ENCODE measurements at places on chromosomes 7 and 10.

- peak; percentile 62 for DNase-seq
Observed at GRCh38 chr7:100456562-100456961, 7.5 kb downstream of the SPACDR start.

DNA sequence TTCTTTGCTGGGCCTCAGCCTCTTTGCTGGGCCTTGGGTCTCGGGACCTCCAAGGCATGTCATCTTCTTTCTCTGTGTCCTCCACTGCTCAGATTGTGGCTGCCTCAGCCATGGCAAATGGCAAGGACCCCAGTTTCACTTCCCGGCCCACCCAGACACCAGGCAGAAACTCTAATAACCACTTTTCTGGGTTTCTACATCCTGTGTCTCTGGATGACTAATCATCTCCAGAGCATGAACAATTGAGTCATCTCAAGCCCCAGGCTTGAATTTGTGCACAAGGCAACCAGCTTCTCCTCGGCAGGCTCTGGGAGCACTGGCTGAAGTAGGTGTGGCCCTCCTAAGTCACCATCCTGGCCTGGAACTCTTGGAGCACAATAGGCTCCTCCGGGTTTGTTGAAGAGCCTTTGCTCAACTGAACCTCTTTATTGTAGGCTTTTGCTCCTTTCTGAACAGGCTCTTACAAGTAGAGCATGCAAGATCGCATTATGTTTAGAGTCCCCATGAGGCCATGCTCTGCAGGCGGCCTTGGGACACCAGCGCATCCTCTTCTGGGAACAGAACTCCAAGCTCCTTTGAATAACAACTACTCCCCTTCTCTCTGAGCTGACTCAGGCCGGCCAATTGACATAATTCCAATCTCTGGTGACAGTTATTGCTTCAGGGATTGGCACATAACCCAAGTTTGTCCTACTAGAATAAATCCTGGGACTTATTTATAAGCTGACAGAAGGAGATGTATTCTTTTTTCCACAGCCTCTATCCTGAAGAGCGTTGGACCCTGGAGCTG, 218.1 kb downstream of the WDR11 start:
- no peak for DNase-seq

DNA sequence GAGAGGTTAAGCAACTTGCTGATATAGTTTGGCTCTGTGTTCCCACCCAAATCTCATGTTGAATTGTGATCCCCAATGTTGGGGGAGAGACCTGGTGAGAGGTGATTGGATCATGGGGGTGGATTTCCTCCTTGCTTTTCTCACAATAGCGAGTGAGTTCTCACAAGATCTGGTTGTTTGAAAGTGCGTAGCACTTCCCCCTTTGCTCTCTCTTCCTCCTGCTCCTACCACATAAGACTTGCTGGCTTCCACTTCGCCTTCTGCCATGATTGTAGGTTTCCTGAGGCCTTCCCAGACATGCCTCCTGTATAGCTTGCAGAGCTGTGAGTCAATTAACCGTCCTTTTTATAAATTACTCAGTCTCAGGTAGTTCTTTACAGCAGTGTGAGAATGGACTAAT, 13.5 kb upstream of the ZNRF2 start:
- DNase-seq = no peak

- DNase-seq = no peak
Observed at GRCh38 chr7:140945940-140946339, 21.2 kb upstream of the BRAF start.

DNA sequence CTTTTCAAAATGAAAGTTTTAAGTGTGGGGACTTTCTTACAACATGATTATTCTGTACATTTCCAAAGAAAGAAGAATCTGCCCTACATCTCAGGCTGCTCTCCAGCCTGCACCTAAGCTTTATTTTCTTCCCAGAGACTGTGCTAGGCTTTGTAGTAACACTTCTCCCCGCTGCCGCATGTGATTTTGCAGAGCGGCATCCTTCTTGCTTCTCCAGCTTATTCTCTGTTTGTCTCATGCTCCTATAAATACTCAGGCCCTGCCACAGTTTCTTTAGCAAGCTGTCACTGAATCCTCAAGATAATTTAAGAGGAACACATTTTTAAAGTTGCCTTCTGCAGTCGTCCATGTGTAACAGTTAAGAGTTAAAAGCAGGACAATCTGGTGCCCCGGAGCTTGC, 53.5 kb downstream of the INSYN2A start:
- no peak for DNase-seq

DNA sequence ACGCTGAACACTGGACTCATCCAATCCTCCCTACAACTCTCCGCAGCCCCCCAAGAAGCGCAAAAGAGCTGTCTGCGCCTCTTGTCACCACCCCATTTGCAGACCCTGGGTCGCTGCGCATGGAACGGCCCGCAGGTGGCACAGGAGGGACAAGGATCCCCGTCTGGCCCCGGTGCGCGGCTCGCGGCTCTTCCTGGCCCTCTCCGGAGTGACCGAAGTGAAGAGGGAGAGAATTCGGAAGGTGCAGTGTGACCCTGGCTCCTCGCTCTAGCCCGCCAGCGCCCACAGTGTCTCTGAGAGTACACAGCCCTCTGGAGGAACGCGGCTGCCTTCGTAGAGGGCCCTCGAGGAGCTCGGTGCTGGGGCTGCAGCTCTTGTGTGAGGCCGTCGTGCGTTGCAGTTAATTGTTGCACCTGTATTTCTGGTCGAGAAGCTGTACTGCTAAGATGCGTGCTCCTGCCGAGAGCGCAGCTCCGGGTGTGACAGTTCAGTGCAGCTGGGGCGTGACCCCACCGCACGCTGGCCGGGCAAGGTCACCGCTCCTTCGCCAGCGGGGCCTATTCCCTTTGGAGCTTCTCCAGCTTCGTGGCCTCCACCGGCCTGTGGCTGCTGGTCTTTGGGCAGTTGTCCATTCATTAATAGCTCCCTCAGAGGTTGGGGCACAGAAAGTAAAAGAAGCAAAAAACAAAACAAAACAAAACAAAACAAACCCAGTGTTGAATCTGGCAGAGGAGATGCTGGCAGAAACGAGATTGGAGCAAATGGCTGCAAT, 119.0 kb downstream of the SEC23IP start:
- peak; percentile 30 for DNase-seq

- DNase-seq = no peak
Observed at GRCh38 chr10:66552331-66552730, 373.5 kb upstream of the LRRTM3 start.

DNA sequence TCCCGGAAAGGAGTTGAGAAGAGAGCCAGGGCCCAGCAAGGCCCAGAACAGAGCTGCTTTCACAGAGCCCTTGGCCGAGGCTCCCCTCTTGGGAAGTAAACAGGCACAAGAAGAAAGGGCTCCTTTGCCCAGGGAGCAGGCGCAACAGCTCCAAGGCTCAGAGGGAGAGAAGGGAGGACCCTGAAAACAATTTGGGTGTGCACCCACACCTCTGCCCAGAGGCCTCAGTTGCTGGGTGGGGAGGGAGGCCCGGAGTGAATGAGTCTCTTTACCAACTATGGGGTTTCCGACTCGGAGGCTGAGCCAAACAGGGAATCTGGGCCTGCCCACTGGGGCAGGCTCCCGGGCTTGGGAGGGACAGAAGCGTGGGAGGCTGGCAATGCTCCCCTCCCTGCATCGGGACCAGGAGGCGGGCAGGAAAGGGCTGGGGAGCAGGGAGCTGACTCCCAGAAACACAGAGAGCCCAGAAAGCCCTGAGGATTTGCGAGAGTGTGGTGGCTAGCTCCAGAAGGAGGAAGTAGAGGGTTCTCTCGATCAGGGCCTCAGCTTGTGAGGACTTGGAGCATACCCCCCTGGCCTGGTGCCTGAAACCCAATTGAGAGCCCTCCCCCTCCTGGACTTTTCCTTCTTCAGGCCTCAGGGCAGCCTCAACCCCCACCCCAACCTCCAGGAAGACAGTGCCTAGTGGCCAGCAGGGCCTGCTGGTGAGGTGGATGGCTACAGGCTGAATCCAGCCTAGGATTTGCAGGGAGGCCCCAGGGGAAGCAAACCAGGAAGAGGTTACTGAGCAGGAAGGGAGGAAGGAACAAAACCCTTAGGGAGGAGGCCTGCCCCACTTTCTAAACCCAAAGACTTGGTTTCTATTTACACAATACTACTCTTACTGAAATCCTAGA, 6.2 kb downstream of the C10orf105 start:
- peak; percentile 64 for DNase-seq

DNA sequence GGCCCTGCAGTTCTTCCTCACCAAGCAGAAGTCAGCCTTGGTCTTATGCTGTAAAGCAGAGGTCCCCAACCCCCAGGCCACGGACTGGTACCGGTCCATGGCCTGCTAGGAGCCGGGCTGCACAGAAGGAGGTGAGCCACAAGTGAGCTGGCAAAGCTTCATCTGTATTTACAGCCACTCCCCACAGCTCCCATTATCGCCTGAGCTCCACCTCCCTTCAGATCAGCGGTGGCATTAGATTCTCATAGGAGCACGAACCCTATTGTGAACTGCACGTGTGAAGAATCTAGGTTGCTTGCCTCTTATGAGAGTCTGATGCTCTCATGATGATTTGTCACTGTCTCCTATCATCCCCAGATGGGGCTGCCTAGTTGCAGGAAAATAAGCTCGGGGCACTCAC, 87.6 kb upstream of the NEBL start:
- DNase-seq = no peak

DNA sequence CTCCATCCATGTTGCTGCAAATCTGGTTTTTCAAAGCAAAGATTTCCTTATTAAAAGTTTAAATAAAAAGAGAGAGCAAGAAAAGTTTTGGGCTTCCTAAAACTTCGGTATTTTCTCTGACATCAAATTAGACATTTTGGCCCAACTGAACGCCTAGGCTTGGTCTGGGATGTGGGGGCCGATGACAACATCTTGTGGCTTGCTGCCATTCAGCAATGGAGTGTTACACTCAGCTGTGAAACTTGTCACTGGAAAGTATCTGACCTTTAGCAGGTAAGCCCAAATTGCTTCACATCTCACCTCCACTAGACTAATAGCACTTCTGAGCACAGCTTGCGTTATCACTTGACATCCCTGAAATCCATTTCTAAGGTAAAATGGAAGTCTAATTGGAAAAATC, 320.6 kb downstream of the GATA3 start:
- no peak for DNase-seq

DNA sequence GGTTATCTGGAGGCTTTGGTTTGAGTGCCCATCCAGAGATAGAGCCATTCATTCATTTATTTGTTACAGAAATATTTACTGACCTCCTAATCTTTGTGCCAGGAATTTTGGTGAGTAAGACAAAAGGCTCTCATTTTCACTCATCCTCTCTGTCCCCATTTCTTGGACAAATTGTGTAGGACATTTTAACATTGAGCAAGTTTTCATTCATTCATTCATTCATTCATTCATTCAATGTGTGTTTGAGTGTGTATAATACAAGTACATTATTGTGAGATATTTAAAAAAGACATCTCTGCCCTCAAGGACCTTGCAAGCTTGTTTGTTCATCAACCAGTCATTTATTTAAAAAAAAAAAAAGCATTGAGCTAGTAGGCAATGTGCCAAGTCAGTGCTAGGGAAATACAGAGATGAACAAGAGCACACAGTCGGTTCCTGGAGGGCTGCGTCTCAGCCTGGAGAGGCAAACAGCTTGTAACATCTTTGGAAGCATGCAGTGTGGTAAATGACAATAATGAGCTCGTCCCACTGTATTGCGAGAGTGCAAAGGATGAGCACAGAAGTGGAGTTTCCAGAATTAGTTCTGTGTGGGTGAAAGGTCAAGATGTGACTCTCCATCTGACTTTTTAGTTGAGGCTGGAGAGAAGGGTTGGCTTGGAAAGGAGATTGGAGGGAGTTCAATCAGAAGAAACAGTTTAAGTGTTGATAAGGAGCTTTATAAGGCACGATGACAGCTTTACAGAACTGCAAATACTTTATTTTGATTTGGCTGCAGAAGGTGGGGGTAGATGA, 50.5 kb upstream of the HBP1 start:
- DNase-seq = no peak

GRCh38 chr10:131655101-131655849, 245.5 kb upstream of the PPP2R2D start:
- no peak for DNase-seq

DNA sequence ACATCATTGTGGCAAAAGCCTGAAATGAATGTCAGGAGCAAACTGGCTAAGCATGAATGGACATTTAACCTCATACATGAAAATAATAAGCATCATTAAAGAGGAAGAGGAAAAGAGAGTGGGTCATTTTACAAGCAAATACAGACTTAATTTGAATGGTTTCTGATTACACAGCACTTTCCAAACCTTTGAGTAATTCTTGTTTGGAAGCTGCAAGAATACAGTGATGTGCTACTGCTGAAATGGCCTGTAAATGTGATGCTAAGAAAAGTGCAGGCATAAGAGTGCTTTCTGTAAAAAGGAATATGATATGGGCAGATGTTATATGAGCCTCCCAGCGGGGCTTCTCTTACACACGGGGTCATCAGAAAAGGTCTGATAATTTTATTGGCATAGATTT, 30.2 kb downstream of the TAS2R16 start:
- no peak for DNase-seq

DNA sequence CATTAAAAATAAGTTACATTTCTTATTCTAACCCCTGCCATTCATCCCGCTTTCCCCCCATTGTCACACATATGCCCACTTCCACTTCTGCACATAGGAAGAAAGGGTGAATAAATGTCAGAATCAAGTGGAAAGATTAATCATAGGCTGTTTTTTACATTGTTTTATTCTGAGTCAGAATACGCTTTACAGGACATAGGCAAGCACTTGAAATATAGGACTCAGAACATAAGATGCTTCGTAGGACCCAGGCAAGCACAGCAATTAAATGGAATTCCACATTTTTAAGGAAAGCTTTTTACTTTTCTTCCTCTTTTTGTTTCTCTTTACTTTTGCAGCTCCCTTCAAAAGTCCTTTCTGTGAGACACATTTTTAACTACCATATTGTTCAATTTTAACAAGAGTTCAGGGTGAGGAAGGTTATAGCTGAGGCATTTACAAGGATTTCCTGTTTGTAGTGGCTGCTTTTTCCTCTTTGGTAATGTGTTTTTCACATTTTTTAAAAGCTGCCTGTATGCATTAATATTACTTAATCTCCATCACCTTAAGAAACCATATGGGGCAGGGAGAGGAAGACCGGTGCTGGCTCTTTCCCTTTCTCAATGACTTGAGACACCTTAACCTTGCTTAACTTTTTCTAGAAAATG, 130.0 kb downstream of the TES start:
- DNase-seq = no peak

GRCh38 chr7:235576-236395, 43.4 kb downstream of the FAM20C start:
- DNase-seq = no peak

DNA sequence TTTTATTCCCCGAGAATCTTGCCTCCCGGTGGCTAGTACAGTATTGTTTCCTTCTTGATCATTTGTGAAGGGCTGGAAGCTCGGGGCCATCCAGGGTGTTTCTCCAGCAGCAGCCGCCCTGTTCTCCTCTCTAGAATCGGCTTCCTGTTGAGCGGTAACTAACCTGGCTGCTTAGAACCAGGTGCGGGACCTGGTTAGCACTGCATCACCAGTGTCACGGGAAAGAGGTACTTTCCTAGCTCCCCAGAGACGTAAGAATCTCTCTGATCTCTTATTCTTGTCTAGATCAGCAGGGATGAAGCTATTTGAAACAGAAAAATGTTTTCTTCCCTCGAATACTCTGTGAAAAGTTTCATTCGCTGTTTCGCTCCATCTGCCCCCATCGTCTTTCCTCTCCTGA, 239.2 kb downstream of the CELF2 start:
- no peak for DNase-seq

Measured in iPS-NIHi11 (cell line).